Kidney epithelial cell (primary cell): ENCODE measurements at places on chromosomes 11 and 22. TPM values are rescaled to one million over a fixed set of nuclear protein-coding genes. Genes with fewer than 3 reads are reported as not detected.
A peak's percentile ranks its signal among the peaks of the same experiment; 100 is the strongest.

ROBO4 gene
- 5.1 and 6.3 TPM in 2 replicates for total RNA-seq

ZNF215 gene
- 1.5 and 2.7 TPM in 2 replicates for total RNA-seq

TOMT gene
- total RNA-seq = not detected in 2 replicates

TRABD gene
- total RNA-seq = 60.2 and 73.5 TPM in 2 replicates

RASSF10 gene
- total RNA-seq = 3.5 and 3.9 TPM in 2 replicates

VPREB1 gene
- total RNA-seq = not detected in 2 replicates

P2RX3 gene
- not detected in 2 replicates for total RNA-seq

RRP7A gene
- 29.5 and 38.6 TPM in 2 replicates for total RNA-seq

- no peak for DNase-seq
Measured at GRCh38 chr11:111010391-111011274, 234.9 kb upstream of the POU2AF2 start.

- no peak for DNase-seq
Measured at GRCh38 chr11:119193626-119194025, 8.4 kb downstream of the NHERF4 start.

DNA sequence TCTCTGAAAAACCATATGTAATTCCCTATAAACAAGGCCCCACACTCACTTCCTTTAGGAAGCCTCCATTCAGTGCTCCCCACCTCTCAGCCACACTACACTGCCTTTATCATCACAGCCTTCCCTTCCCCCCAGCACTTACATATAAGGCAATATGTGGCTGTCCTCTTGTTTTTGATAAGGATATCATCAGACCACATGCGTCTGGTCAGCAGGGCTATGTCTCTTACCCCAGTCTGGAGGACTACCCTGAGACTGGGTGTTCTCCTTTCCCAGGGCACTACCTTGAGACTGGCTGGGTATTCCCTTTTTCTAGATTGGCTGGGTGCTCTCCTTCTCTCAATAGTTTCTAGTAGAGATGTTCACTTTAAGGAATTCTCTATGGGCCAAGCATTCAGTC, 7.8 kb downstream of the KCNE3 start:
- no peak for DNase-seq

DNA sequence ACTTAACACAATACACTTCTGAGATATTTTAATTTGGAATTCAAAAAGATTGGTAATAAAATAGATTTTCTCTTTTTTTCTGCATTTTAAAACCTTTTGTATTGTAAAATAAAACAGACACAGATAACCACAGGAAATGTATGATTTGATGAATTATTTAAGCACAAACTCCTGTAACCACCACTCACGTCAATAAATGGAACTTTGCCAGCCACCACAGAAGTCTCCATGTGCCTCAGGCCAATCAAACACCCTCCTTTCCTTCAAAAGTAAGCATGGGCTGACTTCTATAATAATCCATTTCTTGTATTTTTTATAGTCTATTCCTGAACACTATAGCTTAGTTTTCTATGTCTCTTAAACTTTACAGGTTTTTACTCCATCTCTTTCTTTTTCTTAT, 721.7 kb downstream of the DLG2 start:
- no peak for DNase-seq

DNA sequence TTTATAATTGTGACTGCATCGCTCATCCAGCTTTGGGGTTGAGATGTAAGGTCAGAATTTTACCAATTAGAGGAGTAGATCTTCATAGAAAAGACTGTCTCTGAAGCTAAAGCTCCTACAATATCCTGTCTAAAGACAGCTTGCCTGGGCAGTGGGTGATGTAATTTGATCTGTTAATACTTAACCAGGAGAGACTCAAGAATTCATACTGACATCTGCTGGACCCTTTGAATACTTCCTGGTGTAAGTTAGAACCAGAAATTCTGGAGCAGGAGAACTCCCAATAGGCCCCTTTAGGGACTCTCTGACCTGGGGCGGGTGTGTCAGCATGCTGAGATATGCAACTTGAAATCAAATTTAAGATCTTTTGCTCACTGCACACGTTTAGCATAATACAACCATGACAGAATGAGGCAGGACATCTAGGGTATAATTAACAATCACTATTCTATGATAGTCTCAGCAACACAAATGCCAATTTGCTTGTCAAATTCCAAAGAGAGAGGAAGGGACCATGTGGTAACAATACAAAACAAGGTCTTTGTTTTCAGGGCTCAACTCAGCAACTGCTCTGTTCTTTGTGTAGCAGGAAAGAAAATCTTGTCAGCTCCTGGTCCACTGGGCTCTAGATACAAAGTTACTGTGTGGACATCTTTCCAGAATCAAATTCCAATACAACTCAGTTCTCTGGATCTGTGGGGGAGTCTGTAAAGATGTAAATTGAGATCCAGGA, 143.9 kb downstream of the INSC start:
- peak; percentile 70 for DNase-seq

GRCh38 chr11:8293171-8293570, 29.5 kb upstream of the LMO1 start:
- no peak for DNase-seq

DNA sequence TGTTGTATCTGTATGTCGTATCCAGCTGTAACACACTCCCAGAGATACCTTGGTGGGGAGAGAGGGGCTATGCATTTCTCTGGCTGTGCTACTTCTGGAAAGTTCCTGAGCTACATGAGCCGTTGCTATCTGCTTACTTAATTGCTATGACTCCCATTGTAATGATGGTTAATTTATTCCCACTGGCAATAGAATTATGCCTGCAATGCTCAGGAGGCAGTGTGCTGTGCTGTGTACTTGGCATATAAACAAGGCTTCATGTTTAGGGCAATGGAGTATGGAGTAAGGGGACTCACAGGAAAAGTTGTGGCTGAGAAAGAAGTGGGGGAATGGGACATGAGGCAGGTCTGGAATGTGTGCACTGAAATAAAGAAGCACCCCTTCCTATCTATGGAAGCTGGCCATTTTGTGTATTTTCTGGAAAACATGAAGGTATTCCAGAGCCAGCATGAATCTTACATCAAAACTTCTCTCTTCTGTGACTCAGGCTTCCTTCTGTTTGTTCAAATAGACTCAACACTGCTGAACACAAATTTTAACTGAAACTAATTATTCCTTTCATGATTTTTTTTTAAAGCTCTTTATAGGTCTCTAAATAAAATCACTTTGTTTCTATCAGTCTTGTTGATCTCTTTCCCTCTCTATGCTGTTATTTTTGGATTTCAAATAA, 40.6 kb downstream of the CD44 start:
- no peak for DNase-seq

DNA sequence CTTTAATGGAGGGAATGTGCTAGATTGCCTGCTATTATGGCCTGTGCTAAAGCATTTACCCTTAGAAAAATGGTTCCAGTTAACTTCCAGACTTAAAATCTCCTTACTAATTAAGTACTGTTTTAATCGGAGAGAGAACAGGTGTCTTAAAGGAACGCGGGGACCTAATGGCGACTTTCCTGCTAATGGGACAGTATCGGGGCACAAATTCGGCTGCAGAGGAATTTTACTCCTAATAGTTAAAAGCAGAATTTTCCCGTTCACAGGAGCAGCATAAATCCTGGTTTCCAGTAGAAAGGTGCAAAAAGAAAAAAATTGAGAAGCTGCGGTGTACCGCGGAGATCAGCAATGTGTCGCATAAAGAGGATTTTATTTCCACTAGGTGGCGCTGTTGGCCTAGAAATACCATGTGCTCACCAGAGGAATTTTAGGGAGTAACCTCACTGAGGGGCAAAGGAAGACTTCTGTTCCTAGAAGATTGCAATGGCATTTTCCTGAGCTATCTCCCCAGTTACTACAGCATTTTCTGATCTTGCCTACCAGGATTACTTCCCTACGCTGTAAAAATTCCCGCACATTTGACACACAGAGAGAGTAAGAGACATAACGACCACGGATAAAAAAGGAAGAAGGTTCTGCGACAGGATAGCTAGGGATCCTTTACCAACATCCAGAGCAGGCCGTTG, 44.5 kb downstream of the ZNF280B start:
- no peak for DNase-seq

DNA sequence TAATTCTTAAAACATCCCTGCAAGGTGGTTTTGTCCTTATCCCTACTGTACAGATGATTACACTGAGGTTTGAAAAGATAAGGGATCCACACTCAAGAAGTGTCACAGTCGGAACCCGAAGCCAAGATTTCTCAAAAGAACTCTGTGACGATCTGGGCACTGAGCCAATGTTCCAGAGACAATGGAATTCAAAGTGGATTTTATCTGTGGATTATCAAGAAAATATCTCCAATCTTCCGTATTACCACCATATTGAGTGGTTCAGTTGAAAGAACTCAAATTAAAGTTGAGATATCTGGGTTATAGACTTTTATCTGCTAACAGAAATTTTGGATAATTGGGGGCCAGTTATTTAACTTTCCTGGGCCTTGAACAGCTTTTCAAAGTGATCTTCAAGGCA, 100.0 kb upstream of the GRAMD1B start:
- DNase-seq = no peak

GRCh38 chr11:459511-460220, 9.6 kb downstream of the PTDSS2 start:
- DNase-seq = no peak

DNA sequence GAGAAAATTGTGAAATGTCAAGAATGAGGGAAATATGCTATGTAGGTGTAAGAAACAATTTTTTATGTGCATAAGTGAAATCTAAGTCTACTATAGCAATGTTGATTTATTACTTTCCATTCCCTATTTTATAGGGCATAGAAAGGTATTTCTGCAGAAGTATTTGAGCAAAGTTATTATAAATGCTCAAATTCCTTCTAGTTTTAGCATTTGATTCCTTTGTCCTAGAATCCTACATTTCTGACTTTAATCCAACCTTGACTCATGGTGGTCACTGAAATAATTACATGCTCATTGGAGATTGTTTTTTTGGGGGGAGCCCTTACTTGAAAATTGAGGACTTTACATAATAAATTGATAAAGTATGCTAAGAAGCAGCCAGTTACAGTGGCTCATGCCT, 716.6 kb upstream of the LUZP2 start:
- DNase-seq = no peak

- no peak for DNase-seq
Measured at GRCh38 chr11:82901922-82902485, 468 bp downstream of the DDIAS start.

- no peak for DNase-seq
Measured at GRCh38 chr22:47218671-47219070, 456.2 kb downstream of the TBC1D22A start.

- no peak for DNase-seq
Measured at GRCh38 chr11:95506777-95507176, 275.8 kb upstream of the SESN3 start.

- DNase-seq = no peak
Measured at GRCh38 chr22:22506736-22507135, 1.8 kb downstream of the ZNF280B start.

GRCh38 chr11:120793150-120793549, 230.8 kb upstream of the TBCEL start:
- no peak for DNase-seq
